Esophagus mucosa (tissue), 1 donor: ENCODE measurements at places on chromosomes 6 and 20. TPM values are rescaled to one million over a fixed set of nuclear protein-coding genes. Genes with fewer than 3 reads are reported as not detected.

SLA2 gene
- 0.12 TPM for total RNA-seq

ZMYND8 gene
- total RNA-seq = 27.4 TPM

DNA sequence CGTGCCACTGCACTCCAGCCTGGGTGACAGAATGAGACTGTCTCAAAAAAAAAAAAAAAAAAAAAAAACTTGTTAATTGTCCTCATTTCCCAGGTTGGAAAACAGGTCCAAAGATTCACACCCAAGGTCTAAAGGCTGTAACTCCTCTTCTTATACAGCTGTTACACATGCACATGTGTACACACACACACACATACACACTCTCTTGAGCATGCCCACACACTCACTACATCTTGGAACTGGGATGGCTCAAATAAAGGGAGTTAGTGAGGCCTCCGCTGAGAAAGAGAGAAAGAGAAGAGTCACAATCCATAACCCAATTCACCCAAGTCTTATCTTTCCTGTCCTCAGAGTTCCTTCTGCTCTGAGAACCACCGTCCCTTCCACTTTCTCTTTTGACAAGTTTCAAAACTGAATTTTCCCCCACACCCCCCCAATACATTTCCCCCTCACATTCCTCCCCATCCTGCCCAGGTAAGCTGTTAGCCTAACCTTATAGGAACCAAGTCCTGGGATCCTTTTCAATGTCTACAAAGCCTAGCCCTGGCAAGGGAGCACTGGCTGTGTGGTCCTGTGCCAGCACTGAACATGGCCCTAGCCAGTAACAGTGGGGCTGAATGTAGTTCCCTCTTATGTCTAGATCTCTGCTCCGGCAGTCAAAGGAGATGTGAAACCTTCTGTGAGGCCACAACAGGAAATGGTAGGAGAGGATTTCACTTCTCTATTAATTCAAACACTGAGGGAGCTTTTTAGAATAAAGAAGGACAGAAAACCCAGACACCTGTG, 3.2 kb upstream of the HLA-DMB start:
- peak; percentile 25 for ATAC-seq

DNA sequence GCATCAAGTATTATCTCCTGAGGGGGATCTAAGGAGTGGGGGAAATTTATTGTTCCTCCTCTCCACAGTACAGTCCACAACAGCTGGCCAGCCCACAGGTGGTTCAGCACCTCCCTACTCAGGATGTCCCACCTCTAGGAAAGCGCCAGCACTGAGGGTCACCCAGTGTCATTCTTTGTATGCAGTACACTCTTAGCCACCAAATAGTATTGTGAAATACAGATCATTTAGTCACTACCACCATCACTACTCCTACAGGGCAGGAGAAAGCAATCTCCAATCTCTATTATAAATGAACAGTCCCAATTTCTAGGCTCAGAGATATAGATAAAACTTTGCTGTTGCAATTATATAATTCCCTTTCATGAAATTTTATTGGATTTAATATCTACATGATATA, 6.3 kb upstream of the ZNF76 start:
- ATAC-seq = no peak

GRCh38 chr6:137341681-137342195, 122.6 kb upstream of the IFNGR1 start:
- ATAC-seq = no peak

GRCh38 chr6:170575250-170575649, 9.2 kb downstream of the PDCD2 start:
- ATAC-seq = no peak

GRCh38 chr6:131980791-131981623, 29.8 kb upstream of the CCN2 start:
- ATAC-seq = no peak

- ATAC-seq = no peak
Measured at GRCh38 chr6:45952168-45952529, 63.5 kb downstream of the CLIC5 start.

GRCh38 chr20:38191654-38192053, 26.6 kb upstream of the TGM2 start:
- ATAC-seq = no peak

- peak; percentile 47 for ATAC-seq
Measured at GRCh38 chr6:16238963-16239797, 793 bp downstream of the GMPR start.

- ATAC-seq = no peak
Measured at GRCh38 chr6:160455081-160455480, 106.9 kb downstream of the SLC22A3 start.

GRCh38 chr20:23021951-23022350, 13.2 kb upstream of the SSTR4 start:
- ATAC-seq = peak; percentile 43

DNA sequence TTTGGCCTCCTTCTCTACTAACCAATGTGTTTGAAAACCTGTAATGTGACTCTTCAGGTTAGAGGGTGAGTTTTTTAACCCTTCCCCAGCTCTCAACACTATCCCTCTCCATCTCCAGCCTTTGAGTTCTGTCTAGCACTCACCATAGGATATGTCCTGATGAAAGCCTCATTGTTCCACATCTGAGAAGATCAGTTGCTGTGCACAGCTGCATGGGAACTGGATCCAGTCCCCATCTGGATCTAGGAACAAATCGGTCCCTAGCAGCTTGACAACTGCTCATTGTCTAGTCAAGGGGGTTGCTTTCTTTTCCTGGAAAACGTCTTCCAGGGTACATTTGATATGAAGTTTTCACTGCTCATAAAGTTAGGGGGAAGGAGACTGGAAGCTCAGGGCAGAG, 45.4 kb upstream of the AGPAT4 start:
- no peak for ATAC-seq

DNA sequence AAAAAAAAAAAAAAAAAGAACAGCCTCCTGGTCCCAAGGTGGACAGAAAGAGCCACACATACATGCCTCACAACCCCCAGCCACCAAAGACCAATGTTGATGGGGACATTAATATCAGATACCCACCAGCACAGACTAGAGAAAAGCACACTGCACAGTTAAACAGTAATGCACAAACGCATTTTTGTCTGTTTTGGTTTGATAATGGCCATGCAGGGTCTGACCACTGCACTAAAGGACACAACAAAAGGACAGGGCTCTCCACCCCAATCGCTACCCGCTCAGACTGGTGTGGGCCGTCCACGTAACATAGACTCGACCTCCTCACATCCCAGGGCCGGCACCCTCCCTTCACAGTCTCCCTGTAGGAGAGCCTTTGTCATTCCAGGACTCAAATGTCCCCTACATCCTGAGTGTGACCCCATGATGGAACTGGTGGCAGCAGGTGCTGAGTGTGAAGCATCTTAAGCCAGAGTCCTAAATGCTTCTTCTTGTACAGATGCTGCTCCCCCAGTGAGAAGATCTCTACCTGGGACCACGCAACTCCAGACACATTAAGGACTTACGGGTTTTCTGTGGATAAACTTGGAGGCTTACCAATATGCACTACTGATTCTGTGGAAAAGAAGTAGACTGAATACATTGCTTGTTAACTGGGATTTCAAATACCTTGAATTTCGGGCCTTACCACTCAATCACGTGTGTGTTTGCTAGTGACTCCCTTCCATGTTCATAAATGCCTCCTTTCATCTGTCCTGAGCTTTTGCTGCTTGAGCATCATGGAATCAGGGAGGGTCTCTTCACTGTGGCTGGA, 28.0 kb downstream of the RRBP1 start:
- ATAC-seq = no peak
